ENCODE measurements at places on chromosomes 6 and 20.
A peak's percentile ranks its signal among the peaks of the same experiment; 100 is the strongest.

- DNase-seq: no peak
Measured at GRCh38 chr6:124742971-124743370, 219.3 kb upstream of the RNF217 start.

GRCh38 chr6:13038315-13038714 lies 290.0 kb downstream of the TBC1D7 start:
- no peak for DNase-seq

DNA sequence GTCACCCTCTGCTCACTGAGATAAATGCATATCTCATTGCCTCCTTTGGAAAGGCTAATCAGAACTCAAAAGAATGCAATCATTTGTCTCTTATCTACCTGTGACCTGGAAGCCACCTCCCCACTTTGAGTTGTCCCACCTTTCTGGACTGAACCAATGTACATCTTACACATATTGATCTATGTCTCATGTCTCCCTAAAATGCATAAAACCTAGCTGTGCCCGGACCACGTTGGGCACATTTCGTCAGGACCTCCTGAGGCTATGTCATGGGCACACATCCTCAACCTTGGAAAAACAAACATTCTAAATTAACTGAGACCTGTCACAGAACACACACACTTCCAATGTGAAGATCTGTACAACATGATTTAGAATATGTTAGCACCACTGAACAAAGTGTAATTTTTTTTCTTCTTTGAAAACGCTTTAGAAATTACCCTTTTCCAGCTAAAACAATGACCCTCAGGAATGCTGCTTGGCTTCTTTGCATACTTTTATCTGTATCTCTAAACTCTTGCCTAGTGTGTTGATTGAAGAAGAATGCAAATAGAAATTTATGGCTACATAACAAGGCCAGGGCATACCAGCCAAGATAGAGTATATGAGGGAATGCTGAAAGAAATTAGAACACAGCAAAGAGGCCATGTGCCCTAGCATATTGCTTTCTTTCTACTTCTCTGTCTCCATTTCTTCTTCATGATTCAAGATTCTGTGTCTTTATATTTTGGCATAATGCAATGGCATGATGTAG lies 84.6 kb upstream of the DST start:
- DNase-seq: no peak

- DNase-seq: no peak
Measured at GRCh38 chr6:126535595-126535994, 195.7 kb downstream of the CENPW start.

- DNase-seq: no peak
Measured at GRCh38 chr20:38782275-38782674, 23.2 kb upstream of the PPP1R16B start.

- no peak for DNase-seq
Measured at GRCh38 chr20:50152394-50153152, 950 bp downstream of the PEDS1 start.

GRCh38 chr20:37384683-37385174 lies 38.8 kb downstream of the SRC start:
- DNase-seq: peak; percentile 62

GRCh38 chr6:129130106-129130505 lies 247.2 kb downstream of the LAMA2 start:
- no peak for DNase-seq

GRCh38 chr6:1426416-1426815 lies 37.0 kb downstream of the FOXF2 start:
- no peak for DNase-seq

DNA sequence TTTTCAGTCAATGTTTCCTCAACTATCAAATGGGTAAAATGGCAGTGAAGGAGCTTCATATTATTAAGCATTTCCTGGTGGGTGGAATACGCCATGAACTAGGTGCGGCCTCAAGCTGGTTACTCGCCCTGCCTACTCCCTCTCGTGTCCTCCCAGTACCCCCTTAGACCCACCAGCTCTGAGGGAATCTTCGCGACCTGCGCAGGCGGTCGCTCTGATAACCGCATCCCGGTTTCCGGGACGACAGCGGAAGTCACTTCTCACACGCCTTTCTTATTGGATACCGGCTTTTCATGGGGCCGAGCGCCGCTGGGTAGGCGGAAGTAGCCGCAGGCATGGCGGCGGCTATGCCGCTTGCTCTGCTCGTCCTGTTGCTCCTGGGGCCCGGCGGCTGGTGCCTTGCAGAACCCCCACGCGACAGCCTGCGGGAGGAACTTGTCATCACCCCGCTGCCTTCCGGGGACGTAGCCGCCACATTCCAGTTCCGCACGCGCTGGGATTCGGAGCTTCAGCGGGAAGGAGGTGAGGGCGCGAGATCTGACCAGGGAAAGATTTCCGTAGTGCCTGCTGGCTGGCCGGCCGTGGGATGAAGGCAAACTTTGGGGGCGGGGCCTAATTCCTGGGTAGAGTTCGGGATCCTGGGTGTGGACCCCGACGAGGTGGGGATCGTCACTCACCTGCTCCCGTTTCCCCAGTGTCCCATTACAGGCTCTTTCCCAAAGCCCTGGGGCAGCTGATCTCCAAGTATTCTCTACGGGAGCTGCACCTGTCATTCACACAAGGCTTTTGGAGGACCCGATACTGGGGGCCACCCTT lies at the start of gene PIGT:
TSS of gene PIGT (plus strand) at position 320 of the 816 bp plus-strand sequence. CDS start at position 336, 16 bp downstream.
- peak; percentile 90 for DNase-seq

GRCh38 chr20:58086763-58087561 lies 141.5 kb downstream of the ANKRD60 start:
- DNase-seq: peak; percentile 25

- no peak for DNase-seq
Measured at GRCh38 chr6:99838607-99839006, 155.4 kb downstream of the MCHR2 start.

DNA sequence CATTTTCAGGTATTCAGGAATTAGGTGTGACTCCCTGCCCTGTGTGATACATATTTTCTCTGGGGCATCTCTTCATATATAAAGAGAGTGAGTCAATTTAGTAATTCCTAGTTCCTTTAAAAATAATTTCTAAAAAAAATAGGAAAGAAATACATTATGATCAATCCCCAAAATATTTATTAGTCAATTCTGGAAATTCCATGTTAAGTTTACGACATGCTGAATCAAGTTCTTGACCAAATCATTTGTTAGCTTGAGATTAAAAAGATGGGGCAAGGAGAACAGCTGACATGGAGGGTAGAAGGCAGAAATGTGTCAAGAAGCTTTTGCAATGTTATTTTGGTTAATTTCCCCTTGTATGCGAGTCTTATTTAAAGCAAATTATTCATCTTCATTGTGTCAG lies 22.7 kb upstream of the PRDM1 start:
- DNase-seq: no peak

DNA sequence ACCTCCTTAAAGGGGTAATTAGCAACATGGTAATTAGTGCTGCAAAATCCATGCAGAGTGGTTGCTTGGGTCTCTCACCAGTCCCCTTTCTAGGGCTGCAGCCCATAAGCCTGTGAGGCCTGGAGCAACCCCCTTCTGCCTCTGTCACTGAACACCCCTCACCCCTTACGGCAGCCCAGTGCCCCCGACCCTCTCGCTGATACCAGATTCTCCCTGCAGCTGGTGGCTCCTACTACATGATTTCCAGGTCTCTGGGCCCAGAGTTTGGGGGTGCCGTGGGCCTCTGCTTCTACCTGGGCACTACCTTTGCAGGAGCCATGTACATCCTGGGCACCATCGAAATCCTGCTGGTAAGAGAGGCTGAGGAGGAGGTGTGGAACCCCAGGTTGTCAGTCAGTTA lies 8.0 kb downstream of the SLC12A5 start:
- no peak for DNase-seq

- DNase-seq: no peak
Measured at GRCh38 chr6:119226089-119226488, 123.5 kb downstream of the MAN1A1 start.

DNA sequence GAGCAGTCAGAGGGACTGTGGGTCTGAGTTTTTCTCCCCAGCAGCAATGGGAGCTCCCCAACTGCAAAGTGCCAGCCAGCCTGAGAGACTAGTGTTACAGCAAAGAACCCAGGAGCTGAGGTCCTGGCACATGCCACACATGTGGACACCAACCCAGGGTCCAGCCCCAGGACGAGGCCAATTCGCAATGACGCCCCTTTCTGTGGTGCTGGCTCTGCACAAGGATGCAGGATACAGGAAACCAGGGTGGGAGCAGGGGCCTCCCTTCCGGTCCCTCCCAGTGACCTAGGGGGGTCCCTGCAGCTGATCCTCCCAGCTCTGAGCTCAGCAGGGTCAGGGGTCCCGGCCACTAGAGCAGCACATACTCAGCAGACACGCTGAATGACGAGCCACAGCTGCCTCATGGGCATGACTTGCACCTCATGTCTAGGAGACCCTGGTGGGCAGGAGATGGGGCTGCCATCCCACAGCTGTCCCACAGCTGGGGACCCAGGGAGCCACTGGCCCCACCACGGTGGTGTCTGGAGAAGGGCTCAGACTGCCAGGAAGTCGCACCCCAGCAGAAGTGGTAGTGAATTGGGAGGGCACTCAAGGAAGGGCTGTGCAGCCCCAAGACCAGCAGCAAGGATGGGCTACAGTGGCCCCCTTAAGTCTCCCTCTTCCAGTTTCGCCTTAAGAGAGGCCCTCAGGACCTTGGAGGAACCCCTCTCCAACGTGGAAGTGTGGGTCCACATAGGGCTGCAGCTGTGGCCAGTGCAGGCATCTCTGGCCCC lies 3.6 kb downstream of the ARFRP1 start:
- no peak for DNase-seq

DNA sequence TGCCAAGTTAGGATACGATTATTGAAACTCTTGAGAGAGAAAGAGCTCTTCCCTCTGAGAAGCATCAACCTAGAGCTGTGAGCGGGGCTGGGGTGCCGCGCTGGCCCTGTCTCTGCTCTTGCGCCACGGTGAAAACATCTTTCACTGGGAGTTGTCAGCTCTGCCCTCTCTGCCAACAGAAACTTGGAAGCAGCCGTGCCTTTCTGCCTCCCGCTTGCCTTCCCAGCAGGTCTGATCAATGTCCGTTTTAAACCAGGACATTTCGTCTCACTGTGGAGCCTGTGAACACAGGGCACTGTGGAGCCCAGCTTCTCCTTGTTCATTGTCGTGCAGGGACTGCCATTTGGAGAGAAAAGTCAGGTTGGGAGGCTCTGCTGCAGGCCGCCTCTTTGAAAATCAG lies 249.2 kb upstream of the PMEPA1 start:
- peak; percentile 28 for DNase-seq

- DNase-seq: no peak
Measured at GRCh38 chr6:135289816-135290215, 108.7 kb downstream of the MYB start.

DNA sequence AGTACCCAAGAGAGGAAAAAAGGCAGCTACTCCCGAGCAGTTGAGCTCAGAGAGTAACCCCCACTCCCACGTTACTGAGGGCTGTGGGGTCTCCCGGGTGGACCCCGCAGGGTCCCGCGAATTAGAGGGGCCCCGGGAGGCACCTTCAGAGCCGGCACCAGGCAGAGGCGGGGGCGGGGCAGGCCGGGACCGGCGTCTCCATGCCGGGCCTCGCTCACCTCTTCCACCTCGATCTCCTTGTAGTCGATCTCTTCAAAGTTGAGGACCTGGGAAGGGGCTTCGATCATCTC lies 381 bp downstream of the MAP3K7 start:
- no peak for DNase-seq

DNA sequence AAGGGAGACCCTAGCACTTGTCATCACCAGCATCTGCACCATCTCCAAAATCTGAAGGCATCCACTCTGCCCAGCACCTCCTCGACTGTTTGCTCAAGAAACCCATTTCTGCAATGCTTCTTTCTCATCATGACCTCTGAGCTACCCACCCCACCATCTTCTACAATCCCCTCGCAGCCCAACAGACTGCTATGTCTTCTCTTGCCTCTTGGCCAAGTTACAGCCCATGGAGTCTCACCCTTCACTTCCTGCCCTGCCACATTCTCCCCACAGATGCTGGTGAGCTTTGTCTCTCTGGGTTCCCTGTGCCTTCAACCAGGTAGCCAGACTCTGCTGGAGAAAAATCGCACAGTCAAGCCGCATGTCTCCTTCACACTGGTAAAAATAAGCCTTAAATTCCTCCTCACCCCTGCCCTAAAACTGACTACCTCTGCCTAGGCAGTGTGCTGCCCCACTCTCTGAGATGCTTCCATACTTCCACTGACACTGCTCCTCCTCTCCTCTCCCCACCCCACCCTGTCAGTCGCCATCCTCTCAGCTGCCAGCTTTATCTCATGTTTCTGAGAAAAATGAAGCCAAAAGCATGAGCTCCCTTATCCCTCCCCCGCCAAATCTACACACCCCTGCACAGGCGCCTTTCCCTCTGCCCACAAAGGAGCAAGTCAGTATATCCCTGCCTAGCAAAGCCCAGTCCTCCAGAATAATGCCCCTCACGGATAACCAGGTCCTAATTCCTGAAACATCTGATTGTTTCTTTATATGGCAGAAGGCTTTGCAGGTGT lies 2.3 kb upstream of the TXNDC5 start:
- no peak for DNase-seq

- DNase-seq: no peak
Measured at GRCh38 chr6:123810214-123810613, 6.5 kb downstream of the NKAIN2 start.

DNA sequence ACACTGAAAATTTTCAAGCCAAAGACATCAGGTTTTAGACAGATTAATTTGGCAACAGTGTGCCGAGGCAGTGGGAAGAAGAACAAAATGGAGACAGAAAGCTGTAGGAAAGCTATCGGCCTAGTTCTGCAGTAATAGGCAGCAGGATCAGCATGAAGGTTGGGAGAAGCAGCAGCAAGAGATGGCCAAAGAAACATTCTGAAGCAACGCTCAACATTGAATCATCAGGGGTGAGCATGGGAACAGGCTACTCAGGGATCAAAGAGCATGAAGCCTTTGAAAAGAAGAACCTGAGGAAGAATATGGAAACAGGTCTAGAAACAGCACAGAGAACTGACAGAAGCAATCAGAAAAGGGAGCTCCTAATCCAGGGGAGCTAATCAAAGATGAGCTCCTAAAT lies 7.1 kb upstream of the DST start:
- DNase-seq: no peak

GRCh38 chr20:23360531-23360930 lies 1.5 kb upstream of the GZF1 start:
- no peak for DNase-seq

DNA sequence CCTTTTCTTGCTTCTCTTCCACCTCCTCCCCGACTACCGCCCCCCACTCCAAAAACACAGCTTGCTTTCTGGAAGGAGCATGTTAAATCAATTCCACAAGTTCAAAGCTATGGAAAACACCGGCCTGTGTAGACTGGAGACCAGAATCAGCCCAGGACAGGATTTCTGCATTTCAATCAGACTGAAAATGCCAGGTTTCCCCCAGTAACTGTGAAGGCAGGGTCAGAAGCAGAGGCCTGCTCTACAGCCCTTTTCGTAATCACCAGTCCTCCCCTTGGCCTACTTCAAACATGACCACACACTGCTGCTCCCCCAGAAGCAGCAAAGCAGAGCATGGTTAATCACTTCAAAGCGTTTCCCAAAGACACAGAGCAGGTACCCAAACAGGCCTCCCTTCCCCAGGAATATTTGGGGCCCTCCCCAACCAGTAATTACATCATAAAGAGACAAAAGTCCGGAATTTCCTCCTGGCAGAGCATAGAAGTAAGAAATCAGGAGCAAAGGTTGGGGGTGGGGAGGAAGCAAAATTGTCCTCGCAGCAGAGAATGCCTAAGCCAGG lies 38.4 kb downstream of the ZMYND8 start:
- no peak for DNase-seq
